ENCODE measurements at places on chromosomes 7 and 10. TPM values are rescaled to one million over a fixed set of nuclear protein-coding genes. Genes with fewer than 3 reads are reported as not detected.

Gene HMX2
- total RNA-seq, result not detected

Gene PRTFDC1
- total RNA-seq, result 2.1 TPM

Gene OPALIN
- total RNA-seq, result not detected

Gene CPA4
- 21.3 TPM for total RNA-seq

Gene ZNF138
- total RNA-seq, result 15.7 TPM

Gene CSTF2T
- total RNA-seq, result 12.6 TPM

Gene MRC1
- not detected for total RNA-seq

Gene PHKG1
- total RNA-seq, result 0.50 TPM

Gene SPAM1
- not detected for total RNA-seq

Gene FAM25A
- 342 TPM for total RNA-seq

Gene ZNF12
- 33.7 TPM for total RNA-seq

Gene ZP3
- 19.4 TPM for total RNA-seq

Gene IQUB
- under 0.01 TPM for total RNA-seq
